ENCODE measurements at places on chromosomes 6 and 20.

GRCh38 chr6:5997420-5997987, 9.2 kb downstream of the NRN1 start:
- DNase-seq, result no peak

GRCh38 chr6:128078276-128078675, 177.4 kb upstream of the THEMIS start:
- DNase-seq, result no peak

GRCh38 chr6:30918670-30919069, 4.6 kb downstream of the VARS2 start:
- no peak for DNase-seq

DNA sequence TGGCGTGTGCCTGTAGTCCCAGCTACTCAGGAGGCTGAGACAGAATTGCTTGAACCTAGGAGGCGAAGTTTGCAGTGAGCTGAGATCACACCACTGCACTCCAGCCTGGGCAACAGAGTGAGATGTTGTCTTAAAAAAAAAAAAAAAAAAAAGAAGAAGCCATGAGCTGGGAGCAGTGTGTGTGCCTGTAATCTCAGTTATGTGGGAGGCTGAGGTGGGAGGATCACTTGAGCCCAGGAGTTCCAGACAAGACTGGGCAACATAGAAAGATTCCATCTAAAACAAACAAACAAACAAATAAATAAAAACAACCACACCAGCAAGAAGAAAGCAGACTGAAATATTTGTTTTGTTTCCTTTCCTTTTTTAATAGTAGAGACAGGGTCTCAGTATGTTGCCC, 62.2 kb upstream of the KIF13A start:
- no peak for DNase-seq

- DNase-seq, result peak; percentile 85
Measured at GRCh38 chr6:3068329-3069214, at the start of gene RIPK1. TSS of gene RIPK1 (plus strand) at chr6:3068494. CDS start at chr6:3076824, 8,330 bp downstream.

DNA sequence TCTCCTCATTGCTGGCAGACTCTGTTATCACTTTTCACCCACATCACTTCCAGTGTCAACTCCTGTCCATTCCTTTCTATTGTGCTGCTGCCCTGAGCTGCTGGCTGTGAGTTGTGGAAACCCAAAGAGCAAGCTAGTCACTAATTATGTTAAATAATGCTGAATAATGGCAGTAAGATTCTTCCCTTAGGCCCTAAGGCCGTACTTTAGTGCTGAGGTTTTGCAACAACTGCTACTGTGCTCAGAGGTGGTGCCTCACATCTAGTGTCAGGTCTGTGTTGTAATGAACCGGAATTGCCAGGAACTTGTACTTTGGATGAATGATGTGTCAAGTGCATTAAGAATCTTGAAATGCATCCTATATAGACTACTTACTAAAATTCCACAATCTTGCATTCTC, 372.2 kb upstream of the RNF217 start:
- no peak for DNase-seq

- DNase-seq, result no peak
Measured at GRCh38 chr6:154378518-154378917, 21.9 kb upstream of the IPCEF1 start.

DNA sequence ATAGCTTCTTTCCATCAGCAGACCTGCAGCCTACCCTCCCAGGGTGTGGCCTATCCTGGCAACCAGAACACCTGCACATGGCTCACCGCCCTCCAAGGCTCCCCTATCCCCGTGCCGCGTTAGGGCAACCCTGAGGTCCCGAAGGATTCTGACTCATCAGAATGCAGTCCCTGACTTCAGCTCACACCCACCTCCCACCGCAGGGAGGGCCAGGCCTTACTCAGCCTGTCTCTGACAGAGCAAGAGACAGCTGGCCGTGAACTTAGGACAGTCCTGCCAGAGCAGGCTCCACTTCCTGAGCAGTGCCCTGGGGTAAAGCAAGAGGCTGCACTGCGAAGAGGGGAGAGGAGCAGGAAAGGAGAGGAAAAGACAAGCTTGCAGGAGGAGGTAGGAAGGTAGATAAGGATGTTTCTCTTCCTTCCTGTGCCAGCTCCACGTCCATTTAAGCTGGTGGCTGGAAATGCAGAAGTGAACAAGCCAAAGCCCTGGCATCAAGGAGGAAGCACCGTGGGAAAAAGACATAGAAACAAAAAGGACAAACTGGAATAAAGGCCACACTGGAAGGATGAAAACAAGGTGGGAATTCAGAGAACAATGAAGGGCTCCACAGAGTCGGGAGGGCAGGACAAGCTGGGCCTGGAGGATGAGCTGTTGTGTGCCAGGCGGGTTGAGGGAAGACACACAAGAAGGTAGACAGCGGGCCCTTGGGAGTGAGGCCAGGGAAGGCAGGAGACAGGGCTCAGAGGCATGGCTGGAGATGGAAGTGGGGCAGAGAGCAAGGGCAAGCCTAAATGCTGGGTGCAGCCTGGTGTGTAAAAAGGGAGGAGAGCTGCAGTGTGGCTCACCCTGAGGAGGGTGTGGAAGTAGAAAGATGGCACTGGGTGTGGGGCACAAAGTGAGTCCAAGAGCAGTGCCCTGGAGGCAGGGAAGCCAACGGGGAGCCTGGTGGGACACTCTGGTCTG, 102.7 kb downstream of the SLC23A2 start:
- no peak for DNase-seq

DNA sequence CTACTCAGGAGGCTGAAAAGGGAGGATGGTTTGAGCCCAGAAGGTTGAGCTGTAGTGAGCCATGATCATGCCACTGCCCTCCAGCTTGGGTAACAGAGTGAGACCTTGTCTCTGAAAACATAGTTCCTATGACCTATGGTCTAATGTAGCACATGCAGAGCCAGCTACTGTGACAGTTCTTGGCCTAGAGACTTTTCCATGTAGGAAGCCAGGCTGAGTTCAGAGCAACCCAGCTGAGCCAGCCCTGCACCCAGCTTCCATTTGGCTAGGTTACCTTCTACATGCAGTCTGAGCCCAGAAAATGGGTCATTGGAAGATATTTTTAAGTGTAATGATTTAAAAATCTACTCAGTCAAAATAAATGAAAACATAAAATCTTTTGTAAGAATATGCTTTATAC, 92.8 kb downstream of the FNDC1 start:
- no peak for DNase-seq

- DNase-seq, result no peak
Measured at GRCh38 chr6:82248273-82248735, 760 bp upstream of the IBTK start.

- DNase-seq, result peak; percentile 44
Measured at GRCh38 chr6:10205120-10205519, 209.8 kb downstream of the TFAP2A start.

GRCh38 chr6:71395731-71396409, 107.3 kb downstream of the OGFRL1 start:
- no peak for DNase-seq

DNA sequence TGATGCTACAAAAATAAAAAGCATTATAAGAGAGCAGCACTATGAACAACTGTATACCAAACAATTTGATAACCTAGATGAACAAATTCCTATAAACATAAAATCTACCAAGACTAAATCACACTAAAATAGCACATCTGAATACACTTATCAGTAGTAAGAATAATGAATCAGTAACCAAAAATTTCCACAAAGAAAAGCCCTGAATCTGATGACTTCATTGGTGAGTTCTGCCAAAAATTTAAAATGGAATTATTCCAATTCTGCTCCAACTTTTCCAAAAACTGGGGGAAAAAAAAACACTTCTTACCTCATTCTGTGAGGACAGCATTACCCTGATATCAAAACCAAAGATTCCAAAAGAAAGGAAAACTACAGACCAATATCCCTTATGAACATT, 206.2 kb downstream of the WDR27 start:
- no peak for DNase-seq

DNA sequence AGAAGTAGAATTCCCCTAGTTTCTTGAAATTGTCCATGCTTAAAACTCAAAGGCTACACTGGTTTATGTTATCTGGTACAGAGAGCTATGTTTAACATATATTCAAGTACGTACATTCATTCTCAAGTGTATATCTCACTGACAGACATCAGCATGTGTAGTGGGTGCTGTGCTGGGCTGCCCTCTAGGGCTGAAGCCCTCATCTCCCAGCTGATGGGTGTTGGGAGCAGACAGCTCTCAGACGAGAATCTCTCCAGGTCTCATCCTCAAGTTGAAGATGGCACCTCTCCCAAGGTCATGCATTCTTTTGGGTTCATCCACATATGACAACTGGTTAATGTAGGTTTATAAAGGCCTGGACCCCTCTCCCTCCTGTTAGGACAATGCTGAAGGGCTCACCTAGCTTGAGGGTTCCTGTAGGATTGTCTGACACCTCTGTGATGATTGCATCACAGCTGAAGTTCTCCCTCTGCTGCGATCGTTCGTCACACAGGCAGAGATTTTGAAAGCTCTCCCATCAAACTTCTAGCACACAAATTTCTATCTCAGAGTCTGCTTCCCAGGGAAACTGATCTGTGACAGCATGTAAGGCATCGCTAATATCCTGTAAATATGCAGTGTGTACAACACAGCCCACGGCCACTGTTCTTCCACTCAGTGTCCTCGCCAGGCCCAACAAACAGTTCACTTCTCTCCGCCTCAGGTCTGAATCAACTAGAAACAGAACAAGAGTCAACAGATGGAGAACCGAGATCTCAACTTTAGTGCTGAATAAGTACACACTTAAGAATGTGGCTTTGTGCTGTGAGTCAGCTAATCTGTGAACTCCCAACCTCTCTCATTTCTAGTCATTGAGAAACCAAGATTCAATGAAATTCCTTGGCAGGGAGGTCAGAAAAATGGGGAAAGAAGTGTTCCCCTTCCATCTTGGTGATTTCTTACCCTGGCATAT, 43.2 kb downstream of the PREP start:
- no peak for DNase-seq

- no peak for DNase-seq
Measured at GRCh38 chr20:36167902-36168503, 13.5 kb downstream of the EPB41L1 start.

- DNase-seq, result no peak
Measured at GRCh38 chr6:71248306-71248765, 40.3 kb upstream of the OGFRL1 start.

DNA sequence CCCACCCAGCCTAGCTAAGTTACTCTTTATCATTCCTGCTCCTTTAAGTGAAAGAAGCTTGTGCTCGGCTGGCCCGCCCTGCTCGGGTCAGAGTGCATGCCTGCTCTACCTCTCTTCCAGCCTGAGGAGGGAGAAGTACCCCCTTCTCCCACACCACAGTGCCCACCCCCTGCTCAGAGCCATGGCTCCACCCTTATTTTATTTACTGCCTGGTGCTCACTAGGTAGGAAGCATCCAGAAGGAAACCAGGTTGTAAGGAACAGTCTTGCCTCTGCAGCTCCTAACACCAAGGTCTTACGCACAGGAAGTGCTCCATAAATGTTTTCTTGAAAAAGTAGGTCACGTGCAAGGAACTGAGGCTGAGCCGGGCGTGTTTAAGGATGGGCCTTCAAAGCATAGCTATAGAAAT, 105.7 kb upstream of the SNX9 start:
- DNase-seq, result no peak

GRCh38 chr6:106145741-106146227, 59.6 kb downstream of the PRDM1 start:
- no peak for DNase-seq

DNA sequence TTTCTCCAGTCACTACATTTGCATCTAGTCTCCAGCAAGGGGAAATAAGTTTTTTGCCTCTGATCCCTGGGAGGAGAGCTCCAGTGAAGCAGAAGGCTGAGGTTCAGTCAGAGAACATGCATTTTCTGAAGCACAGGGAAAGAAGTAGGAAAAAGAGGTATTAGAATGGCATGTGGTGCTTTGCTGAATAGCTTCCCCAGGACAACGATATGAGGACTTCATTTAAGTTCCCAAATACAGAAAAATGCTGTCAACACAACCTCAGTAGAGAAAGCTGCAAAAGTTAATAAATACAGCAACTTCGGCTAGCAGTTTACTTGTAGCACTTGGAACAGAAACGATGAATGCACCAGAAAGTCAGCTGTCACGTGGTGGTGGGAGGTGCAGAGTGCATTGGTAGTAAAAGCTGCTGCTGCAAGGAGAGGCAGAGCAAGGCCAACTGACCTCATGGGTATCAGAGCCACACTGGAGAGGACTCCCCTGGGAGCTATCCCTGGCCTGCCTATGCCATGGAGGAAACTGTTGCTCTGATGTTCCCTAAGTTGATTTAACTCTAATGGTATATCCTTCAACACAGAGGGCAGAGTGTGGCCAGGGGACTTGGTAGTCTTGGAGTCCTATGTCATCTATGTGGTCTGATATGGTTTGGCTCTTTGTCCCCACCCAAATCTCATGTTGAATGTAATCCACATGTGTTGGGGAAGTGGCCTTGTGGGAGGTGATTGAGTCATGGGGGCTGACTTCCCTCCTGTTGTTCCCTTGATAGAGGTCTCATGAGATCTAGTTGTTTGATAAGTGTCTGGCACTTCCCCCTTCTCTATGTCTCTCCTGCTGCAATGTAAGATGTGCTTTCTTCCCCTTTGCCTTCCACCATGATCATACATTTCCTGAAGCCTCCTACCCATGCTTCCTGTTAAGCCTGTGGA, 85.9 kb downstream of the ADTRP start:
- DNase-seq, result no peak

DNA sequence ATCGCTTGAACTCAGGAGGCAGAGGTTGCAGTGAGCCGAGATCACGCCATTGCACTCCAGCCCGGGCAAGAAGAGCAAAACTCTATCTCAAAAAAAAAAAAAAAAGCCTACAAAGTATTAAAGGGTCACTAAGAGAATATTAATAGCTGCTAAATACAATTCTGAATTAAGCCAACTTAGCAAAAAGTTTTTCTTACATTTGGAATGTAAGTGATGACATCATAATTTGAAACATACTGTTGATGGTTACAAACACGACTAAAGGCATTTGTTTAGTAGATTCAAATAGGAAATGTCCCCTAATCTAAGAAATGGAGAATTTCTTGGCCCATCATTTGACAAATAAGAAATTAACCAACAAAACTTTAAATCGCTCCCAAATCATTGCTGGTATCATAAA, 282.8 kb downstream of the RNGTT start:
- no peak for DNase-seq

DNA sequence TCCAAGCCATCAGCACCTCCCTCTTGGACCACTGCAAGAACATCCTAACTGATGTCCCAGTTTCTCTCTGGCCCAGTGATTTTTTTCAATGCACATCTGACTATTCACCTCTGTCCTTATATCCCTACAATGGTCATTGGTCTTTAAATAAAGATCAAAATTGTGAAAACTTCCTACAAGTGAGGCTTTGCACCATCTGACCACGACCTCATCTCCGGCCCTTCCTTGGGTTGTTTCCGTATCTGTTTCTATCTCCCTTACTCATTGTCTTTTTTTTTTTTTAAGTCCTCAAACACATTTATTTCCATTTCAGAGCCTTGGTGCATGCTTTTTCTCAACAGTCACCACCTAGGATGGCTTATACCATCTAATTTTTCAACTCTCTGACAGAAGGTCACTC, 88.1 kb downstream of the IPCEF1 start:
- no peak for DNase-seq

- peak; percentile 51 for DNase-seq
Measured at GRCh38 chr6:21188505-21189223, 404.9 kb upstream of the SOX4 start.

Measured in COR-L47 (cell line).